ENCODE measurements at places on chromosomes 12 and 14.

- H3K4me3 ChIP-seq: no peak overlapping the region
- no peaks in the 10 kb centered on the region for H3K4me1 ChIP-seq
Observed at GRCh38 chr12:58176296-58176869, 235.0 kb downstream of the ATP23 start.

DNA sequence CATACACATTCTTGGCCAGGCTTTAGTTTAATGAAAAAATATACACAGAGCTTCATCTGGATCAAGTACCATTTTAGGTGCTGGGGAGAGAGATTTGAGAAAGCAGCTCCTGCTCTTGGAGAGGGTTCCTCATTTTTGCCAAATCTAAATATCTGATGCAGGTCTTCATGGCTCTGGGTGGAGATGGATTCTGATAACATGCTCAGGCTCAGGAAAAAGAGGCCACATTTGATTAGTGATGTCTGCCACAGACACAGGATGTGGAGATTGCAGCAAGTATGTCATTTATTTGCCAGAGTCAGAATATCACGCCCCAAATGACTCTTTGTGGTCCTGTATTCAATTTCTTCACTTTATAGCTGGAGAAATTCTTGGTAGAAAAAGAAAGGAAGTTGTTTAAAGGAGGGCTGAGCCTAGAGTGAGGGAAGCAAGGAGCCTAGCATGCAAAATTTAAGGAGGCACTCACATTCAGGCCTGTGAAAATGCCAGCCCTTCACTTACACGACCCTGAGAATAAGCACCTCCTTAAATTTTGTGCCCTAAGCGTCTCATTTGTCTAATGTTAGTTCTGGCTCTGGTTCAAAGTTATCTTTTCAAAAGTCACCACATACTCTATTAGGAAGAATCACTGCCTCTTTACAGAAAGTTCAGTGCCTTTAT, 492.9 kb upstream of the TBX3 start:
- DNase-seq: no peak
- H3K4me3 ChIP-seq: no peak overlapping the region
- no peaks in the 10 kb centered on the region for H3K36me3 ChIP-seq
- H3K27ac ChIP-seq: no peak overlapping the region

- H3K27me3 ChIP-seq: no peaks in the 10 kb centered on the region
- no peak overlapping the region for H3K27ac ChIP-seq
- DNase-seq: no peak
Observed at GRCh38 chr12:132576701-132577100, 33.7 kb downstream of the LRCOL1 start.

DNA sequence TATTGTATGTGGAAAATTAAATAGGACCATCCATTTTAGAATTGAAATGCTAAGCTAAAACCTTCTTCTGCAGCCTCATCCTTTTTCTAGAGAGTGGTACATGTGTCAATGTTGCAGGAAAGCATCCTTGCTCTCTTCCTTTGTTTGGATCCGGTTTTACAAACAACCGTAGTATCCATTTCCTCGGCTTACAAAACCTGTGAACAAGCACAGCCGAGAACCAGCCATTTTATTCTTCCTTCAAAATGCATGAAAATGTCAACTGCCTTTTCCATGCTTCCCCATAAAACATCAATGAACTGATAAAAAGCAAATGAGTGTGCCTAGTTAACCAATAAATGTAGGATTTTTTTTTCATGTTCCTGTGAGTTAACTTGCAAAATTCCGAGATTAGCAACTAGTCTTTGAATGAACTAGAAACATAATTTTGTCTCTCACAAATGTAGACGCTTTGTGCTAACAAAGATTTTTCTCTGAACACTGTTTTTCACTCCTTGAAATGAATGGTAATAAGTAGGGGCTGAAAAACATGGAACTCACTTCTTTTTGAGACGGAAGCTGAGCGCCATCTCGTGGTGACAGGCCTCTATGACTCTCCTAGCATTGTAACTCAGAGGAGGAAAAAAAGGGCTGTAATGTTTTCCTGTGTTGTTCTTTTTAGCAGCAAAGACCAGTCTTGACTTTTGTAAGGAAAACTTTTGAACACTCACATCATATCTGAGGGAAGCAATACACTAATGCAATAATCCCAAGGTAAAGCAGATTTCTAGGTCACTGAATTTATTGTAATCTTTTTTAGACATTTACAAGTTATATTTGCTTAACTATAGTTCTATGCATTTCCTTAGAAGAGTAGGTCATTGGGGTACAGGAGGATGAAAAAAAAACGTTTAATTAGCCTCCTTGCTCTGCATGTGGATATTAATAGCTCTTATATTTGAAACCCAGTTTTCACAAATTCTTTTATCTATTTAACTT, 157.4 kb upstream of the FOXG1 start:
- H3K27ac ChIP-seq: no peak overlapping the region
- H3K27me3 ChIP-seq: no peaks in the 10 kb centered on the region
- H3K4me1 ChIP-seq: no peaks in the 10 kb centered on the region
- DNase-seq: no peak

GRCh38 chr12:52988898-52989297, 17.4 kb upstream of the EIF4B start:
- no peak overlapping the region for H3K27ac ChIP-seq
- DNase-seq: no peak
- H3K27me3 ChIP-seq: no peaks in the 10 kb centered on the region
- H3K36me3 ChIP-seq: no peaks in the 10 kb centered on the region
- no peaks in the 10 kb centered on the region for H3K4me1 ChIP-seq
